Glutamatergic neuron (in vitro differentiated cells): ENCODE measurements at places on chromosomes 2 and 18. TPM values are rescaled to one million over a fixed set of nuclear protein-coding genes. Genes with fewer than 3 reads are reported as not detected.

STEAP3 gene
- 2.1 TPM for total RNA-seq

USP14 gene
- total RNA-seq: 92.4 TPM

CROCC2 gene
- not detected for total RNA-seq

TUBB8B gene
- total RNA-seq: not detected

CD8B2 gene
- not detected for total RNA-seq

PIEZO2 gene
- total RNA-seq: 50.1 TPM

FLACC1 gene
- 1.2 TPM for total RNA-seq

LIMS2 gene
- total RNA-seq: 0.29 TPM

ANKZF1 gene
- 95.8 TPM for total RNA-seq
